ENCODE measurements at places on chromosomes 6 and 20.

DNA sequence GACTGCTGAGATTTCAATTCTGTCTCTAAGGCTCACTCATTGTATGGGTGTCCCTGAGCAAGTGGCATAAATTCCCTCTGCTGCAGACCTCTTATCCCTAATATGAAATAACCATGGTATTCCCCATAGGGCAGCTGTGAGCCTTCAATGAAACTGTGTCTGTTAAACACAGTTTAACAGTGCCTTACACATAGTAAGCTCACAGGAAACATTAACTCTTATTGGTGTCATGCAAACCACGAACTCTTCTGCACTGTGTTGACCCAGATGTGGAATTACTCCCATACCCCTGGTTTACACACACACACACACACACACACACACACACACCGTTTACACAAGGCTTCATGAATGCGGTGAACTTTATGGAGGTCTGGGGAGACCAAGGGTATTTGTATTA, 23.2 kb downstream of the DAAM2 start:
- no peak for DNase-seq

DNA sequence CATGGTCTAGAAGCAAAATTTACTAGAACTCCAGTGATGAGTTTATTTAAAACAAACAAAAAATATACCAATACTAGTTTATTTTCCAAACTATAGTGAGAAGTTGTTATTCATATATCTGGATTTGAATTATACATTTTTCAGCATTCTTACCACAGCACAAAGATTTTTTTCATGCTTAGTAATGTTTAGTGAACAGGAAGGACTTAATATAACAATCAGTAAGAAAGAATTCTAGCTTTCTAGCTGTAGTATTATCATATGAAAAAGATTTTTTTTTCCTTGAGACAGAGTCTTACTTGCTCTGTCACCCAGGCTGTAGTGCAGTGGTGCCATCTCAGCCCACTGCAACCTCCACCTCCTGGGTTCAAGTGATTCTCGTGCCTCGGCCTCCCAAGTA, 13.8 kb downstream of the MARCKS start:
- no peak for DNase-seq

- no peak for DNase-seq
These were observed 287.0 kb upstream of the CHD6 start for GRCh38 chr20:41905199-41905598.

DNA sequence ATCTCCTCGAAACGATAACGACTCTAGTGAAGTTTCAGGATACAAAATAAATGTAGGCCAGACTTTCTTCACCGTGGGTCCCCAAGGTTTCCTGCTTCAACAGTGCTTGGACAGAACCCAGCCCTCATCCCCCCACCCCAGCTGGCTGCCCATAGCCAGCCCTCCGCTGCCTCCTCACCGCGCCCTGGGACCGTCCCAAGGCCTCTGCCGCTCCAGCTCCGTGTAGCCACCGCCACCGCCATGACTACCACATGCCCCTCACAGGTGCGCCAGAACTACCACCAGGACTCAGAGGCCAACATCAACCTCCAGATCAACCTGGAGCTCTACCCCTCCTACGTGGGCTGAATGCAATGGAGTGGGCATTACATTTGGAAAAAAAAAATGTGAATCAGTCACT, 42.2 kb upstream of the KIAA1586 start:
- no peak for DNase-seq

DNA sequence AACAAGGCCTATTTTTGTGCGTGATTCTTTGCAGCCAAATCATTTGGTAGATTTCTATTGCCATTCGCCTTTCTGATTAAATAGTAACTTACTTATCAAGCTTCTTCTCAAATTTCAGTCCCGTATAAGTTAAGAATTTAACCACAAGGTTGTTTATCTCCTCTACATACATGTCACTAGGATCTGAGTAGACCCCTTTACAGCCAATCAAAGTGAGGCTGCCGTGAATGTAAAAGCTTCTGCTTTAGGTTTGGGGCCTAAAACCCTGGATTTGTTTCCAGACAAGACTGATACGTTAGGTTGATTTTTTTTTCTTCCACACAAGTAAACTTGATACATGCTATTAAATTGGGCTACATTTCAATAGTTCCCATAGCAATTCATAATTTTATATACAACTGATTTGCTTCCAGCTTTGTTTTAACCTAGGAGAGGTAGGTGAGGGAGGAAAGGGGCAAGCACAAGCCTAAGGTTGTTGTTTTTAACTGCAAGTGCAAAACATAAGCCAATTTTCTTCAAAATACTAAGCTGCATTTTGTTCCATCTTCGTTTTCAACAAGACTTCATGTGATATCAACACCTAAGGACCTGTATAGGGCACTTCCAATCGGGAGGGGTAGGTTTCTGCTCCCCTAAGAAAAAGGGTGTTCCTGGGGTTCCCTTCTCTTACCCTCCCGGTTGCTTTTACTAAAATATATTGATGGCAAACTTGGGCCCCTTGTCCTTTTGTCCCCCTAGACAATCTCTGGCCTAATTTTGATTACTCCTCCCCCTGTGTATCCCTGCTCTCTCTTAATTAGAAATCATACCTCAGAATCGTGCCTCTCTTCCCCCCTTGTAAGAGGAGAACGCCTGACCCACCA, 1.7 kb downstream of the RANBP9 start:
- DNase-seq: no peak

- no peak for DNase-seq
These were observed 85.2 kb downstream of the SHLD1 start for GRCh38 chr20:5835321-5835821.

GRCh38 chr20:18702736-18703135, 110.8 kb upstream of the SCP2D1 start:
- DNase-seq: no peak

- no peak for DNase-seq
These were observed 179.7 kb downstream of the DLL1 start for GRCh38 chr6:170111141-170111664.

GRCh38 chr6:33217246-33217645, 8.9 kb downstream of the RING1 start:
- DNase-seq: no peak

- DNase-seq: no peak
These were observed 80.1 kb upstream of the PTPRK start for GRCh38 chr6:128600397-128600951.

- DNase-seq: no peak
These were observed 6.6 kb downstream of the TM9SF4 start for GRCh38 chr20:32116079-32116521.

- DNase-seq: no peak
These were observed 78.0 kb downstream of the RWDD2A start for GRCh38 chr6:83270971-83271719.

- no peak for DNase-seq
These were observed 27.2 kb upstream of the SNX9 start for GRCh38 chr6:157795841-157796240.

DNA sequence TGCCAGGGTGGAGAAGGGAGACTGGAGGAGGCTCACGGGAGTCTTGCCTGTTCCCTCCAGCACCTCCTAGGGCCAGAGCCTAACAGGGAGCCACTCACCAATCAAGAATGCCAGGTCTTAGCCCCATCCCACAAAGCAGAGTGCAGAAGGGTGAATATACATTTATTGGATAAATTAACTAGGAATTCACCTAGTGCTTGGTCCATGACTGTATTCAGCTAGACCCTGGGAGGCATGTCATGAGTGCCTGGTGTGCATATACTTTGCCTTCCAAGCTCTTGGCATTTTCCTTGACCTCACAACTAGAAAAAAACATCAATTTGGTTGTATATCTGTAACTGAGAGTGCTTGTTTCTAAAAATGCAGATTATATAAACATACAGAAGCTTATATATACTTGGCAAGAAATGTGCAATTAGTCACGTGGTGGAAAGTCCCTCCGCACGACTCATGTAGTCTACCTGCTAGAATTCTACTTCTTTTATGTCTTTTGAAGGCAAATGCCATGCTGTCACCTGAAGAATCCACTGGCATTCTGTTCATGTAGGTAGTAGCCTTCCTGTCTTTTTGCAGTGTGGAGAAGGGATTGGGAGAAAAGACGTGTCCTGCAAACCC, 991.0 kb downstream of the KIF16B start:
- no peak for DNase-seq

DNA sequence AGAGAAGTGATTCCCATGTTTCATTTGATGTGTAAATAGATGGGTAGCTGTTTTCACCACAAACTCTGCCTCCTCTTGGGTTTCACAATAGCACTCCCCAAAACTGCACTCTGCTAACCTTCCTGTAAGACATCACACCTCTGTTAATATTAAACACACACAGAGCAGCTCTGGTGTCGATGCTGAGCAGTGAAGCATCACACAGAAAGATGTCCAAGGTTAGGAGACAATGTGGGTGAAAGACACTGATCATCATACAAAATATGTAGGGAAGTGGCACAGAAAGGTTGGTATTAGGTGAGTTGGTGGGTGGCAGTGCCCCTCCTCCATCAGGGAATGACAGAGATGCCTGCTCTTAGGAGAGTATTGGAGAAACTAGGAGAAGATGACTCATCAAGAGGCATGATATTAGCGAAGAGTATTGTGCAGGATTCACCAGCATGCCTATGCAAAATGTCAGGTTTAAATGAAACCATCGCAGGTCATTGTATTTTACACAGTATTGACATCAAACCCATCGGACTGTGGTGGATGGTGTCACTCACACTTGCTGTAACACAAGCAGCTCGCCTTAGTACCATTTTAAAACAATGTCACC, 199.7 kb downstream of the TBXT start:
- no peak for DNase-seq

GRCh38 chr6:111764238-111765175, 108.7 kb downstream of the FYN start:
- peak; percentile 59 for DNase-seq

DNA sequence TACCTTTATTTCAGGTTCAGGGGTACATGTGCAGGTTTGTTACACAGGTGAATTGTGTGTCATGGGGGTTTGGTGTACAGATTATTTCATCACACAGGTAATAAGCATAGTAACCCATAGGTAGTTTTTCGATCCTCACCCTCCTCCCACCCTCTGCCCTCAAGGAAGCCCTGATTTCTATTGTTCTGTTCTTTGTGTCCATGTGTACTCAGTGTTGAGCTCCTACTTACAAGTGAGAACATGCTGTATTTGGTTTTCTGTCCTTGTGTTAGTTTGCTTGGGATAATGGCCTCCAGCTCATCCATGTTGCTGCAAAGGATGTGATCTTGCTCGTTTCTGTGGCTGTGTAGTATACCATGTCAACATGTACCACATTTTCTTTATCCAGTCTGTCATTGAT, 66.0 kb downstream of the STK4 start:
- DNase-seq: no peak

GRCh38 chr20:55258559-55258958, 746.8 kb downstream of the CBLN4 start:
- DNase-seq: no peak

GRCh38 chr6:111757342-111757741, 115.9 kb downstream of the FYN start:
- DNase-seq: no peak

DNA sequence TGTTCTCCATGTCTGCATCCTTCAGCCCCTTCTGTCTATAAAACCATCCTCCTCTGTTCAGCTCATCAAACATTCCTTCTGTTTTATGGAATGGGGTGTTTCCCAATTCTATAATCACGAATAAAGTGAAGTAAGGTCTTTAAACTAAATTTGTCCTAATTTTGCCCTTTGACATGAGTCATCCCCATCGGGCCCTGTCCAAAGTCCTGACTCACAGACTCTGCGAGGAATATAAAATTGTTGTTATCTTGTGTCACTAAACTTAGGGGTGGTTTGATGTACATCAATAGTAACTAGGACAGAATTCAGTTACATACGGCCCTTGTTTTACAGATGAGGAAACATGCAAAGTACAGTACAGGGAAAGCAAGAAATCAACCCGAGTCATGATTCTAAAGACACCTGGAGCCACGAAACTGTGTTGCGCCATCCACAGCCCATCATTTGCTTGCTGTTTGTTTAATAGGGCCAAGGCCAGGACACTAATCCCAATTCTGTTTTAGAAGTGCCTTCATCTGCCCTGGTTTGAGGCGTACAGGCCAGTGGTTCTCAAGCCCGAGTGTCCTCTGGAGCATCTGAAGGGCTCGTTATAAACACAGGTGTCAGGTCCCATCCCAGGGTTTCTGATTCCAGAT, 2.8 kb downstream of the ACSS1 start:
- DNase-seq: no peak

DNA sequence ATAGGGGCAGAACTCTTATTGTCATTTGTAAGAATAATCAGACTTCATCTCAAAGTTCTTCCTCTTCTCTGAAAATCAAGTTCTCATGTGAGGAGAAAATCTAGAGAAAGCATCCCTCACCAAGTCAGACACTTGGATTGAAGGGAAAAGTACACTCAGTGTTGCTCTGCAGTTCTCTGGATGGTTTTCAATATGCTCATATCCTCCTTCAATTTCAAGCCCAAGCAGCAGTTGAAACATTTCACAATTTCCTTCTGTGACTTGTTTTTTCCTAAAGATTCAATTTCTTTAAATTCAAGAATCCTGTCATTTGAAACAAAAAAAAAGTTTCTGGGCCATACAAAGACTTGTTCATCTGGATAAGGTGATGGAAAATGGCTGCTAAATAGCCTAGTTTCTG, 140.2 kb upstream of the AHI1 start:
- DNase-seq: no peak

GRCh38 chr20:51583499-51583898, 41.0 kb upstream of the NFATC2 start:
- no peak for DNase-seq

GRCh38 chr6:142412658-142413057, 110.9 kb downstream of the ADGRG6 start:
- no peak for DNase-seq

DNA sequence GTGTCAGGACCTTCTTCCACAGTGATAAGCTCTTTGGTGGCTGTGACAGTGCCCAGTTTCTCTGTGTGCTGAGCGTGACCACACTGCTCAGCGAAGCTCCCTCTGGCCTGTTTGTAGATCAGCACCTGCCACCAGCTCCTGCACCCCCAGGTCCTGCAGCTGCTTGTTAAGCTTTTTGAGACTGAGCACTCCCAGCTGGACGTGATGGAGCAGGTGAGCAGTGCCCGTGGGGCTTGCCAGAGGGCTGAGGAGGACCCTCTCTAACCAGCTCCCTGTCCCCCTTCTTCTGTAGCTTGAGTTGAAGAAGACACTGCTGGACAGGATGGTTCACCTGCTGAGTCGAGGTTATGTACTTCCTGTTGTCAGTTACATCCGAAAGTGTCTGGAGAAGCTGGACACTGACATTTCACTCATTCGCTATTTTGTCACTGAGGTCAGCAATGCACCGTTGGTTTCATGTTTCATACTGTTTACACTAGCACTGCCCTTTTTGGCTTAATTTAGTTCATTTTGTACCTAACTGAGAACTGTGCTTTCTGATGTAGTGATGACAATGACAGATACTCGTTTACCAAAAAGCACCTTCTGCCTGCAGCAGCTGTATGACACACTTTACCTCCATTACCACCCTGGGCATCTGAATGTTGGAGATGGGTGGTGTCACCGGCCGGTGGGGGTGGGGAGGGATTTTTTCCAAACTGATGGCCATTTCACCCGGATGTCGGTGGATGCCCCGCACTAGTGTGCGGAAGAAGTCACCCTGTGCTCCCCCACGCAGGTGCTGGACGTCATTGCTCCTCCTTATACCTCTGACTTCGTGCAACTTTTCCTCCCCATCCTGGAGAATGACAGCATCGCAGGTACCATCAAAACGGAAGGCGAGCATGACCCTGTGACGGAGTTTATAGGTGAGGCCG, 12.5 kb downstream of the NELFCD start:
- DNase-seq: no peak
